ENCODE measurements at places on chromosomes 1 and 21.

DNA sequence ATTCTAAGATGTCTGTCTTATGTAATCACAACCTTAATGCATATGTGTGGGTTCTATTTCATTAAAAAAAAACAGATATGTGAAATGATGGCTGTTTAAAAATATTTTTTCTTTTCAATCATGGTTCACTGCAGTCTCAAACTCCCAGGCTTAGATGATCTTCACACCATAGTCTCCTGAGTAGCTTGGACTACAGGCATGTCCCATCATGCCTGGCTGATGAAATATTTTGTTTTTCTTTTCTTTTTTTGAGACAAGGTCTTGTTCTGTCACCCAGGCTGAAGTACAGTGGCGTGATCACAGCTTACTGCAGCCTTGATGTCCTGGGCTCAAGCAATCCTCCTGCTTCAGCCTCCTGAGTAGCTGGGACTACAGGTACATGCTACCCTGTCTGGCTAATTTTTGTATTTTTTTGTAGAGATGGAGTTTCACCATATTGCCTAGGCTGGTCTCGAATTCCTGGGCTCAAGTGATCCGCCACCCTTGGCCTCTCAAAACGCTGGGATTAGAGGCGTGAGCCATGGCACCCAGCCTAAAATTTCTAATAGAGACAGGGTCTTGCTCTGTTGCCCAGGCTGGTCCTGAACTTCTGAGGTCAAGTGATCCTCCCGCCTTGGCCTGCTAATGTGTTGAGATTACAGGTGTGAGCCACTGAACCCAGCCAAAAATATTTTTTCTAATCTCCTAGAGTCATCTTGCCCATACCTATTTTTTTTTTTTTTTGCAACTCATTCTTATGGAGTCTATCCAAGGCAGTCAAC, 67.6 kb downstream of the GIPC2 start:
- no peak for DNase-seq

DNA sequence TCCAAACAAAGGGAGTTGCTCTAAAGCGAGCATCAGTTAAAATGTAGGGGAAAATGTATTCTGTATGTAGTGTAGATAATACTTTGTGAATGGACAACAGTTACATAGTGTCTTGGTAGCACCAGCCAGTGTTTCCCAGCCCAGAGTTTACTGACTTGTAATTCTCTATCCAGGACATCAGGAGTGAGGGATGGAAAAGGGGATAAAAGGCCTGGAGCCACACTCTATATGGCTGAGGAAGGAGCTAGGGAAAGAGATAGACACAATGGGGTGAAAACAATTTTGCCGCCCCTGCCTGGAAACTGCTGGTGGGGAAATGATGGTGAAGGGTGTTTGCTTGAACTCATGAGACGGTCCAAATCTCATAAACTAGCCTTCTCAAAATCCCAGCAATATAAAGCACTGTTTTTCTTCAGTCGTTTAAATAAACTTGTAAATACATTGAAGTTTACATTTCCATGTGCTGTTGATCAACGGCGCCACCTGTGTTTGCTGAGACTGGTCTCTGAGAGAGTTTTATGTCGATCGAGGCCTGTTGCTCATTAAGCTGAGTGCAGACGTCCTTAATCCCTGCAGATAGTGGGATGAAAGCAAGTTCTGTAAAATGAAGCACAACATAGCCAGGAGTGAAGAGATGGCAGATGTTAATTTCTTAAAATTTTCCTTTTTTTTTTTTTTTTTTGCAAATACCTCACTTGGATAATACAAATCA, 27.9 kb upstream of the AGO1 start:
- no peak for DNase-seq

DNA sequence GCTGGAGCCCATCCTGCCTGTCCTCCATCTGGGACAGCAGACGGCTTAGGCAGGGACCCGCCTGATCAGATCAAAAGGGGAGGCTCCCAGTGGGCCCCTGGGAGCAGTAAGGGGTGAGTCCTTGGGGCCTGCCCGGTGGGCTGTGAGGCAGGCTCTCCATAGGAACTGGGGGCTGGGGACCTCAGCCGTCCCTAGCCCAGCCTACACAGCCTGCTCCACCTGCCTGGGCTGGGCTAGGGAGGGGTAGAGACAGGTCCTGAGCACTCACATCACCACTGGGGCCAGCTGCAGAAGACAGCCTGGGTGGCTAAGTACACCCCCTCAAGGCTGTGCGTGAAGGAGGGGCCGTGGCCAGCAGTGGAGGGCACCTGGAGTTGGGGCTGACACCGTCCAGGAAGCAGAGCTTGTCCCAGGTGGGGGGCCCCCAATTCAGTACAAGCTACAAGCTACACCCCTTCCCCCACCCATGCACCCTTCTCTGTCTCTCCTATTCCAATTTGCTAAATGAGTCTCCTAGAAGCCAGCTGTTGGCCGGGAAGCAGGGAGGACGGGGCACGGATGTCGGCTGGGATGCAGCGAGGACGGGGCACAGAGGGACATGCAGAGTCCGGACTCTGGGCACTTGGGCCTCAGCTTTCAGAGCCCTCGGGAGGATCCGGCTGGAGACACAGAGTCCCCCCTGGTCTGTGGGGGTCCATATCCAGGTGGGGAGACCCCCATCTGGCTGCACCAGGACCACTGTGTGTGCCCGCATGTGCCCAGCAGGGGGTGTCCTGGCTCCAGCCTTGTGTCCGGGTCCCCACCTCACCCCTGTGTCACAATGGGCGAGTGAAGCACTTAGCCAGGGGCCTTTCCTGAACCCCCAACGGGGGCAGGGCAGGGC, 1.7 kb downstream of the ISG15 start:
- DNase-seq = no peak

DNA sequence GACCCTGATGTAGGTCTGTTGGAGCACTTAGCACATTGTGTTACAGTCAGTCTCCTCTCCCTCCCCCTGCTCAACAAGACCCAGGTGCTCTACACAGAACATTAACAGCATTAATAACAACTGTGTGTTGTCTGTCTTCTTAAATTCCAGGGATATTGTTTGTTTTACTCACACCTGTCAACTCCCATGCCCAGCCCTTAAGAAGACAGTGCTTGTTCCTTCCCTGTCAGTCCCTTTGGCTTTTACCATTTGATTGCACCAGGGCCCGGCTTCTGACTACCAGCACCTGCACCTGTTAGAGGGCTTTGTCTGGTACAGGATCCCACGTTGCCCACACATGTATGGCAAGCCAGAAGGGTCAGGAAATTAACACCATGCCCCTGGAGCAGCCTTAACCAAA, 11.7 kb downstream of the RIMKLA start:
- DNase-seq = no peak

- peak; percentile 56 for DNase-seq
Observed at GRCh38 chr1:64019818-64020217, 183.6 kb upstream of the UBE2U start.

GRCh38 chr1:217892750-217893149, 261.6 kb downstream of the SPATA17 start:
- DNase-seq = no peak

- DNase-seq = no peak
Observed at GRCh38 chr1:55194851-55195250, 20.3 kb downstream of the USP24 start.

- no peak for DNase-seq
Observed at GRCh38 chr1:173038875-173039554, 11.7 kb downstream of the TNFSF18 start.

DNA sequence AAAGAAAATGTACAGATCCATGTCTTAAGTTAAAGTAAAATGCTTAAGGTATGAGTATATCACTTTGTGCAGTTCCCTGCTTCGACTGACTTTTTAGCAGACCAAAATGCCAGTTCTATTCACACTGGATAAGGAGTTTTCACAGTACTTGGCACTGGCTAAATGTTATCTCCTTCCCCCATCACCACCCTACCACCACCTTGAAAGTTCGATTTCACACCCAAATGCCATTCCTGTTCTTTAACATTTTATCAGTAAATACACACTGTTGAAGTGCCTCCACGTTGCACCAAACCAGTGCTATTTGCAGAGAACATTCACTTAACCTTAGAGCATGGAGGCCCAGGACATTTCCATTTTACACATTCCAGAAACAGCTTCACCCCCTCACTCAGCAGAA, 100.0 kb downstream of the URB2 start:
- DNase-seq = no peak

DNA sequence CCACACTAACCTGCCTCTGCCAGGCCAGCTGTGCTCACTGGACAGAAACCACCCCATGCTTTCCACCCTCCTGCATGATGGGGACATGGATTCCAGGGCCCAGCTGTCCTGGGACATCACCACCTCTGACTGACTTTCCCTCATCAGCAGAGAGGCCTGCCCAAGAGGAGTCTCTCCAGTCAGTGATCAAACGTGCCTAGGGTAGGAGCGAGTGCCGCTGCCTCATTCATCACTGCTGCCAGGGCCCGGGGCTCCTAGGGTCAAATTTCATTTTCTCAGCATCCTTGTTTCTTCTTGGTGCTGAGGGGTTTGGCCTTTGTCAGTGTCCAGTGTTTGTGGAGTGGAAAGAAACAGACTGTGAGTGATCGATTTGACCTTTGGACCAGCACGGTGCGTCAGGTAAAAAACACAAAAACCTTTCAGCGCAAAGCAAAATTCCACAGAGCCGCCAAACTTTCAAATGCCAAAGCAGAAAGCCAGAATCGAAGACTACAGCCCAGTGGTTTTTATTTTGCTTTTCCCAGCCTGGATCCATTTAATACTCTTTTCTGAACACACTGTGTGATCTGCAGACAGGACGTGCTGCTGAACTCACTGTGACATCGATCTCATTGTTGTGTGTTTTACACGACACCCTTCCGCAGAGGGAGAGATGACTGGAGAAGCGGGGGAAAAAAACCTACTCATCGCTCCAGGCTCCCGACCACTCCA, 43.2 kb downstream of the CAPN8 start:
- no peak for DNase-seq

DNA sequence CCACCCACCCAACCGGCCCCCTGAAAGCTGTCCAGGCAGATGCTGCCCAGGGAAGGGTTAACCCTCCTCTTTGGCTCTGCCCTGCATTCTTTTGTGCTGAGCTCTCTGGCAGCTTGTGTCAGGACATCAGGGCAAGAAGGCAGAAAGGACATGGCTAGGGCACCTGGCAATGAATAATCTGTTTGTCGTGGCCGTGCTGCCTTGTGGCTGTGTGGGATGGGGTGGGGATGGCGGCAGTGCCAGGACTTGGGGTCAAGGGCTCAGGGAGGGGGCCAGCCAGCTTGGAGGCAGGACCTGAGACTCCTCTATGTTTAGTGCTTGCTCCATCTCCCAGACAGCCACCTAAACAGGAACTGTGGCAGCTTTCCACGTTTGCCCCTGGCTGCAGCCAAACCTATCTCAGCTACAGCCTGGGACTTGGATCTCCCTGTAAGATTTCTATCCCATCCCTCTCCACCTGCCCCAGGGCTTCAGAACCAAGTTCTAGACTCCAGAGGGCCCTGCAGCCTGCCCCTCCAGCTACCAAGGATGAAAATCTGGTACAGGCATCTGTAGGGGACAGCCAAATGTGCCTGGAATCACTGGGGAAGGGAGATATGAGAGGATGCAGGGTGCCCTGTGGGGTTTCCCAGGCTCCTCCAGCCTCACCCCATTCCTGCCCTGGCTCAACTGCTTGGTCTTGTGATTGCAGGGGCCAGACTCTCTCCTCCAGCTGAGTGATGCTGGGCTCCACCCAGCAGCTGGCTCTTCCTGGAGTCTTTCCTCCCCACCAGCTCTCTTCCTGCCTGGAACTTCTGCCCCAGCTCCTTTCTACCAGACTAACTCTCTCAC, 9.6 kb upstream of the GPR37L1 start:
- DNase-seq = peak; percentile 12

GRCh38 chr1:89608319-89608983, 24.5 kb upstream of the LRRC8C start:
- no peak for DNase-seq

DNA sequence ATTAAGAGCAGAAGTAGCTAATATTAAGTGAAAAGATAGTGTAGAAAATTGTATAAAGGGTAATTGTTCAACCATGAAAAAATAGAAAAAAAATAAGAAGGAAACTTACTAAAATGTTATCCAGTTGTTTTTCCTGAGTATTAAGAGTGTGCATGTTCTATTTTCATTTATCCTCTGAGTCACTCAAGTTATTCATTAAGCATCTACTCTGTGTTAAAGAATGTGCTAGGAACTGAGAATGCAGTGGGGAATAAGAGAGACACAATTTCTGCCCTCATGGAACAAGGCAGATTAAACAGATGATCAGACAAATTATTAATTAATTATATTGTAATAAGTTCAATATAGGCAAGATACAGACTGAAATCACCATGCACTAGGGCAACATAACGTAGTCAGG, 10.8 kb upstream of the PIGK start:
- DNase-seq = no peak

- DNase-seq = no peak
Observed at GRCh38 chr1:209040351-209040750, 543.2 kb upstream of the CAMK1G start.

GRCh38 chr1:29408831-29409605, 172.7 kb downstream of the PTPRU start:
- no peak for DNase-seq

GRCh38 chr21:46077674-46078101, 20.2 kb upstream of the COL6A2 start:
- no peak for DNase-seq

Measured in HFFc6 (cell line).